ENCODE measurements at places on chromosomes 1 and 21.

DNA sequence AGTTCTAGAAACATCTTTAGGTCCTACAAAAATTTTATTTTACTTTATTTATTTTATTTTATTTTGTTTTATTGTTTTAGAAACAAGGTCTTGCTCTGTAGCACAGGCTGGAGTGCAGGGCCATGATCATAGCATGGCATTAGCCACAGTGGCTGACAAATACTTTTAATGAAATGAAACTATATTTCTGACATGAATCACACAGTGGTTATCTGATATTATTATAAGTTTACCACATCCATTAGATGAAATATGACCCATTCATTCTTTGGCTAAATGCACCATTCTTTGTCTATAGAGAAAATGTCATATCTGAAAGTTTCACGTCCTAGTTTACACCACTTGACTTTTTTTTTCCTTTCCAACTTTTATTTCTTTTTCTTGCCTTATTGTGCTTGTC, 613.4 kb upstream of the ADAMTS5 start:
- DNase-seq = no peak

DNA sequence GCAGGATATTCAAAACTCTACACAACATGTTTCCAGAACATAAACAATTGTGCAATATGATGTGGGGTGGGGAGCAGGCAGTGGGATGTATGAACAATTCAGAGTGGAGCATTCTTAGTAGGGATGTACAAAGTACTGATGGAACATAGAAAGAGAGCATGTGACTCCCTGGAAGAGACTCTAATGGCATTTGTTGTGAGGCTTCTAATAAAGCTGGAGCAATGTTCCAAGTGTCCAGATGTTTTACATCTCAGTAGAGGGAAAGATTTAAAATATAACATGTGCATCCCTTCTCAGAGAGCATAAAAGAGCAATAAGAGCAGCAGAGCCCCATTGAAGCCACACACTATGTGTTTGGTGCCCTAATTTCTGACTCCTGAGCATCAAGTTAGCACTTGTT, 116.5 kb downstream of the BRINP2 start:
- DNase-seq = no peak

- no peak for DNase-seq
Observed at GRCh38 chr1:15900662-15901279, 53.3 kb downstream of the SPEN start.

DNA sequence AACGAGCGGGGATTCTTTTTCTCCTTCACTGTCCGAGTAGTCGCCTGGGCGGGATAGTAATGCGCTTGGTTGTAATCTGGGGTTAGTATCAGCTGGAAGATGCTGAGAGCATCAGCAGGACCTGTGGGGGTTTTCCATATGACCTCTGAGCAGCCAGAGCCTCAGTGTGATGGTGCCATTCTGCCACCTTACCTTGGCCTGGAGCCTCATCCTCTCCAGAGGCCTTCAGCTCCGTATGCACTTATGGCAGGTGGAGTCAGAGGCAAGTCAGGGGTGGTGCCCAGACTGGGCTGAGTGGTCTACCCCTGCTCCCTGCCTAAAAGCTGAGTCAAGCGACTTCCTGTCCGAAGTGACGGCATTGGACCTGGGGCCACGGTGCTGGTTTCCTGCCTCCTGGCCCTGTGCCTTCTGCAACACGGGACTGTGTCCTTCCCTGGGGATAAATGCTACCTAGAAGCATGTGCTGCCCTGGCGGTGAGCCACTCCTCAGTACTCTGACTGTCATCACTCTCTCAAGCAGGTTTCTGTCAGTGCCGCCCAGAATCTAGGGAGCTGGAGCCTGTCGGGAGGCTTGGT, 24.7 kb downstream of the TENT5C start:
- DNase-seq = no peak

DNA sequence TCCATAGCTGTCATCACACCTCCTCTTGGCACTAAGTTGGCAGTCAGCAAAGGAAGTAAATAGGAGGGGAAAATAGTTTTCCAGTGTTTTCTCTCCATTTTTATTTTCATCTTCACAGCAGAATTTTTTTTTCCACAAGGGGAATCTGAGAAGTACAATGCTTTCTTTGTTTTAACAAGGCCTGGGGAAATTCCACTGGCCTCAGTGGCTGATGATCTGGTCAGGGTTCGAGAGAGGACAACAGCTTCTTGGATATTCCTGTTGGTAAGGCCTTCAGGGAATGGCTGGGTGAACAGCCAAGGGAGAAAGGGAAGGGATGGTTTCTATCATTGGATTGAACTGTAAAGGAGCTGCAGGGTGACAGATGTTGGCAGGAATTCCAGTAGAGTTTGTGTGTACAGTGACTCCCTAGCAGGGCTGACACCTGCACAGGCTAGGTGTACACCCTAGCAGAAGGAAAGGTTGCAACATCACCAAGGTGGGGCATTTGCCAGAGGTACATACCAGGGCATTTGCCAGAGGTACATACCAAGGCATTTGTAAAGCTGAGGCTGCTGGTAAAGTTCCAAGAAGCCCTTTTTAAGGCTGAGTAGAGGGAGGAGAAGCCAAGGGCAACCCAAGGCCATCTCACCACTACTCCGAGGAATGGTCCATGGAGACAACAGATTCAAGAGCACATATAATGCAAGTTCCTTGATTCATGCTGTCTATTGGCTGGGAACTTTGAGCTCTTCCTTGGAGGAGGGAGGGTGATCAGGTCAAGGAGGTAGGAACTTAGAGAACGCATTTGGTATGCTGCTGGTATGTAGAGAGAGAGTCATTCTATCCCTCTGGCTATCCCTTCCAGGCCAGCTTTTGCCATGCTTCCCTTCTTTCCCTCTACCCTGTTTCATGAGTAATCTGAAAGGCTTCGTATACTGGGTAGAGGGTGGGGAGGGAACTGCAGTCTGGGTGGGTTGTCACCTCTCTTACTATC, 3.1 kb downstream of the GJA5 start:
- no peak for DNase-seq

GRCh38 chr1:97849345-97850340, 71.2 kb downstream of the DPYD start:
- no peak for DNase-seq

DNA sequence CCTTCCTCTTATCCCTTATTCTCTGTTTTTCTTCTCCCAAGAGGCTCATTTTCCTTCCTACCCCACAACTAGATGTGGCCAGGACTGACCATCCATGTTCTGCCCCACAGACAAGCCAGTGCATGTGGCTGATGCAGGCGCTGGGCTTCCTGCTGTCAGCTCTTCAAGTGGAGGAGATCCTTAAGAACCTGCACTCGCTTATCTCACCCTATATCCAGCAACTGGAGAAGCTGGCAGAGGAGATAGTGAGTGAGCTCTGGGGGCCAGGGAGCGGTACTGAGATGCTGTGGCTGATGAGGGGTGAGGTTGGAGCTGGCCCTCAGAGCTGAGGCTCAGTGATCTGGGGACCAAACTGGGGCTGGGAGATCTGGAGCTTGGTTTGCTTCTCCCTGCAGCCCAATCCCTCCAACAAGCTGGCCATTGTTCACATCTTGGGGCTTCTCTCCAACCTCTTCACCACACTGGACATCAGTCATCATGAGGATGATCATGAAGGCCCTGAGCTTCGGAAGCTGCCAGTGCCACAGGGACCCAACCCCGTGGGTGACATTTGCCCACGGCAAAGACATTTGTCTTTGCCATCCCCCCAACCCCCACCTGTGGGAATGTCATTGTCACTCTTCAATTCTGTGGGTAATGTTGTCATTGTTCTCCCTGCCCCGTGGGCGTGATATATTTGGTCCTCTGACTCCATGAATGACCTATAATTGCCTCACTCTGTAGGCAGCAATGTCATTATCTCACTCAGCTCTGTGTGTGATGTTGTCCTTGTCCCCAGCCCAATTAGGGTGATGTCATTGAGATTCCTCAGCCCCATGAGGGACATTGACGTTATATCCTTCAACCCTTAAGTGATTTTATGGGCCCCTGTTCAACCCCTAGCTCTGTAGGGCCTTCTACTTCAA, 11.2 kb upstream of the DPH2 start:
- no peak for DNase-seq

GRCh38 chr1:94741996-94742395, 78.2 kb upstream of the SLC44A3 start:
- DNase-seq = no peak

DNA sequence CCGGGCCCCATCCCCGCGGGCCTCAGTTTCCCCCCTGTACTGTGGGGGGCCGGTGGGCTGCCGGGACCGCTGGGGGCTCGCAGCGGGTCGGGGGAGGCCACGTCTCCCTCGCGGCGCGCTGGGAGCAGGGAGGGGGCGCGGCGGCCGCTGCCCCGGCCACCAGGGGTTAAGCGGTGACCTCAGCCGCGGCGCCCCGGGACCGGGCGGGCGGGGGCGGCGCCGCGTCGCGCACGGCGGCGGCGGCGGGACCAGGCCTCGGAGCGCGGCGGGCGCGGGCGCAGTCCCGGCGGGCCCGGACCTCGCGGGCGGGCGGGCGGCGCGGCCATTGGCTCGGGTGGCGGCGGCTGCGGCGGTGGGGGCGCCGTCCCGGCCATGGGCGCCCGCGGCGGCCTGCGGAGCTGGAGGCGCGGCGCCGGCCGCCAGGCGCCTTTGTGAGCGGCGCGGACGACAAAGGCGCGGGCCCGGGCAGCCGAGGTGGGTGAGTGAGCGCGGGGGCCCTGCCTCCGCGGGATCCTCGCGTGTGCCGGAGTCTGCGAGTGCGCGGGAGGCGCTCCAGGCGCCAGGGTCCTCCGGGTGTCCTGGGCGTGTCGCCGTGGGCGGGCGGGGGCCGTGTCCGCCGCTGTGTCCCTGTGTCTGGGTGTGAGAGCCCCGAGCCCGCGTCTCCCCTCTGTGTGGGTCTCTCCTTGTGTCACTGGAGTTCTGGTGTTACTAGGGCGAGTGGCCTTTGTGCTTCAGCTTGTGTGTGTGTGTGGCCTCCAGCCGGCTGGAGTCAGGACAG, at the start of gene ARHGEF10L:
Gene ARHGEF10L, plus strand, starts transcription at position 222 of the 778 bp plus-strand sequence. CDS start 40,898 bp downstream, outside the sequence.
- peak; percentile 26 for DNase-seq

DNA sequence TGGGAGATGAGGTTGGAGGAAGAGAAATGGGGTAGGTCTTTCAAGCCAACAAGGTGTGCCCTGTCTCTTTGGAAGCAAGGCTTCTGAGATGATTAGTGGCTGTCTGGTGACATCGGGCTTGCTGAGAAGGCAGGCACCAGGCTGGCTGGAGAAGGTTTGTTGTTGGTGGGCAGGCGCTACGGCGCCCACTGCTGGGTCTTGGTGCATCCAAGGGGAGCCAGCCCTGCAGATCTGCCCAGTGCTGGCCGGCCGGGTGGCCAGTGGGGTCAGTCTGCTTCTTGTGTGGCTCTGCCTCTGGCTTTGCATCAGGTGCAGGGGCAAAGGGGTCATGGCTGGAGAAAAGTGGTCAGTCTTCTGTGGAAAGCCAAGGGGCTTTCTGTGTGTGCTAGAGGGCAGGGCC, 126.2 kb downstream of the TLR5 start:
- DNase-seq = no peak

DNA sequence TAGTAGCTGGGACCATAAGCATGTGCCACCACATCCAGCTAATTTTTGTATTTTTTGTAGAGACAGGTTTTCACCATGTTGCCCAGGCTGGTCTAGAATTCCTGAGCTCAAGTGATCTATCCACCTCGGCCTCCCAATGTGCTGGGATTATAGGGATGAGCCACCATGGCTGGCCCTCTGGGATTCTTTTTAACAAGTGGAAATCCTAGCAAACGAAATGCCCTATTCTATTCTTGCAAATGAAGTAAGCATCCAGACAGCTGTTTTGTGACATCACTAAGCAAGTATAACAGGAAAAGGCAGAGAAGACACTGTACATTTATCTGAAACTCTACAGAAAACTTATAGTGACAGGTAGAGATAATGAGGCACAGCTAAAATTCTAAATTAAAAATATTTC, 86.4 kb downstream of the DDAH1 start:
- no peak for DNase-seq
